Breast epithelium (tissue), 4 donors: ENCODE measurements at places on chromosomes 12 and 14. TPM values are rescaled to one million over a fixed set of nuclear protein-coding genes. Genes with fewer than 3 reads are reported as not detected.

OAS2 gene
- 6.2 TPM for total RNA-seq

GRCh38 chr14:71597287-71597920 is 334.8 kb upstream of the RGS6 start:
- DNase-seq: no peak
- H3K27ac ChIP-seq: no peak overlapping the region
- H3K36me3 ChIP-seq: no peaks in the 10 kb centered on the region
- H3K4me3 ChIP-seq: no peak overlapping the region

- no peak for DNase-seq
- H3K4me1 ChIP-seq: no peaks in the 10 kb centered on the region
- H3K4me3 ChIP-seq: no peak overlapping the region
- no peak overlapping the region for H3K27ac ChIP-seq
These were observed 163.0 kb upstream of the NRXN3 start for GRCh38 chr14:78007160-78007559.

DNA sequence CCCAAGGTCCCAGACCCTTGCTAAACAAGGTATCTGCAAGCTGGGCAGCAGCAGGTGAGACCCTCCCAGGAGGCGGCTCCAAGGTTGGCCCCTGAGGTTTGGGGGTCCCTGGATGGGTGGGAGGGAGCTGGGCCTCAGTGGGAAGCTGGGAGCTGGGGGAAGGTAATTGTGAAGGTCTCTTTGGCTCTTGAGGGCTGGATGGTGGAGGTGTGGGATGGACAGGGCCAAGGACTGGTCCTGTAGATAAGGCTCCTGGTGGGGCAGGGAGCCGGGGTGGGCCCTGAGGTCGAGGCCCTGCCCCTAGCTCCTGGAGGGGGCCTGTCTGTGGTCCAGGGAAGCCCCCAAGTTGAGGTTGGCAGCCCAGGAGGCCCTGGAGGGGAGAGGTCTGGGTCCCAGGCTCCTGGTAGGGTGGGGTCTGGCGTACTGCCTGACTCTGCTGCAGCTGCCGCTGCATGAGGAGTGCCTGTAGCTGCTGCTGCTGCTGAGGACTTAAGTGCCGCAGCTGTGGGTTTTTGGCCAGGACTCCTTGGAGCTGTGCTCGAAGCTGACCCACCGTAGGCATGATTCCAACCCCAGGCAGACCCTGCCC is 13.1 kb upstream of the PRKAG1 start:
- H3K4me1 ChIP-seq: no peaks in the 10 kb centered on the region
- no peak overlapping the region for H3K27ac ChIP-seq
- no peaks in the 10 kb centered on the region for H3K27me3 ChIP-seq
- H3K36me3 ChIP-seq: peaks cover 6% of the 10 kb centered on the region
- DNase-seq: no peak

RDH16 gene
- 0.48 TPM for total RNA-seq

LRRIQ1 gene
- 0.16 TPM for total RNA-seq

DNA sequence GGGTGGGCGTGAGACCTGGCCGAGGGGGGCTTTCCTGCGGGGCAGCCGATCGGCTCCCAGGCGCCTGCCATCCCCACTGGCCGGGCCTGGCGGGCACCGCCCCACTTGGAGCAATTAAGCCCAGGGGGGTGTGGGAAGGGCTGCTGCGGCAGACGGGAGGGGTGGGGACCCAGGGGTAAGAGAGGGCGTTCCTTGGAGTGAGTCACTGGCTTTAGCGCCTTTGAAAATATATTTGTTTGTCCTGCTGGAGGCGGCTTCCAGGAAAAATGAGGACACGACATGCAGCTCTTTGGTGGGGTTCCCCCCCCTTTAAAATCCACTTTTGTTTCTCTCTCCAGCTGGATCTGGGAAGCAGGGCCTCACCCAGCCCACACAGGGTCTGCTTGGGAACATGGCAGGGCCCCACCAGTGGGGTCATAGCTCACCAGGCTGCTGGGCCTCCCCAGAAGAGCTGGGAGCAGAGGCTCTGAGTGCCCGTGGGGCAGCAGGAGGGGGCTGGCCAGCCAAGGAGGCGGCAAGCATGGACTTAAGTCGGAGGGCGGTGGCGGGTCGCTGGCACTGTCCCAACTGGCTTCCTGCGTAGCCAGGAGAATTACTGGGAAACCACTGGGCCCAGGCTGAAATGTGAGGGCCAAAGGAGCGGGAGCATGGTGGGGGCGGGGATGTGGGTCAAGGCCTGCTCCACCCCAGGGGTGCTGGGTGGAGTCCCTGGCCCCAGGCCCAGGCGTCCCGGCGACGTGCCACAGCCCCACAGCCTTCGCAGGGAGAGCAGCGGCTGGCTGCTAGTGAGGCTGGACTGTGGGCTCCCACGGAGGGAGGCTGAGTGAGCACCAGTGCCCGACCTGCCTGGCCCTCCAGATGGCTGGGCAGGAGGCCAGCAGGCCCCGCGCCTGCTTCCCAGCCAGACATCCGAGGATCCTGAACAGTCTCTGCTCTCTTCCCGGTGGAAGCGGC is 128.0 kb downstream of the RFLNA start:
- peak overlapping the region; percentile 35 for H3K4me3 ChIP-seq
- H3K4me1 ChIP-seq: peaks cover 17% of the 10 kb centered on the region
- DNase-seq: peak; percentile 90

DNA sequence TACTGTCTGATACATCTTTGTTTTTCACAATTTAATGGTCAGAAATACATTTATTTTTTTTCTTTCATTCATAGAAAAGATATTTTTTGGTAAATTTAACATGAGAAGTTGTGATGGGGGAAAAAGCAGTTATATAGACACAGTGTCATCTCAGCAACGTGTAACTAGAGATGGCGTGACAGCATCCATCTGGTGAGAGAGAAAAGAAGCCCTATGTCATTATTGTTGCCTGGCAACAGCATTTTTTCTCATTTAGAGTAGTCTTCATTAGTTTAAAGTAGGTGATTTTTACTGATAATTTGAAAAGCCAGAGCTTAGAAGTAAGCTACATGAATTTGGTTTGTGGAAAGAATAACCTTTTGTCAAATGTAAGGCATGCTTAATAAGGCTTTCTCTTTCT is 128.6 kb downstream of the ACSS3 start:
- no peaks in the 10 kb centered on the region for H3K4me1 ChIP-seq
- no peak for DNase-seq
- no peak overlapping the region for H3K27ac ChIP-seq
- H3K4me3 ChIP-seq: no peak overlapping the region

KRT2 gene
- not detected for total RNA-seq

DNA sequence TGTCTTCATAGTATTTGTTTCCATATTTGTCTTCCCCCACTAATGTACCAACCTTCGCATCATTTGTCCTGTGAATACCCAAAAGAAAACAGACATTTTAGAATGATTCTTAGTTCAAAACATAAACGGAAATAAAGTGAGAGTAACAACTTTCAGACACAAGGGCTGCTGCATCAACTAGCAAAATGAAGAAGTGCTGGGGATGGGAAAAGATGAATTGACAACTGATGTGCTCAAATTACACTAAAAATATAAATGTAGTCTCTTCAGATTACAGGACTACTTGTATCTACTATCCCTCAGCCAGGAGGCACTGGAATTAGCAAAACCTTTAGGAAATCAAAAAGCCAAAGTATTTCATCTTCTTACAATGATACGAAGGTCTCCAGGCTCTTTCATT is 743 bp downstream of the NDUFA12 start:
- peak overlapping the region; percentile 81 for H3K27ac ChIP-seq
- no peaks in the 10 kb centered on the region for H3K36me3 ChIP-seq
- no peaks in the 10 kb centered on the region for H3K4me1 ChIP-seq
- DNase-seq: no peak

DNA sequence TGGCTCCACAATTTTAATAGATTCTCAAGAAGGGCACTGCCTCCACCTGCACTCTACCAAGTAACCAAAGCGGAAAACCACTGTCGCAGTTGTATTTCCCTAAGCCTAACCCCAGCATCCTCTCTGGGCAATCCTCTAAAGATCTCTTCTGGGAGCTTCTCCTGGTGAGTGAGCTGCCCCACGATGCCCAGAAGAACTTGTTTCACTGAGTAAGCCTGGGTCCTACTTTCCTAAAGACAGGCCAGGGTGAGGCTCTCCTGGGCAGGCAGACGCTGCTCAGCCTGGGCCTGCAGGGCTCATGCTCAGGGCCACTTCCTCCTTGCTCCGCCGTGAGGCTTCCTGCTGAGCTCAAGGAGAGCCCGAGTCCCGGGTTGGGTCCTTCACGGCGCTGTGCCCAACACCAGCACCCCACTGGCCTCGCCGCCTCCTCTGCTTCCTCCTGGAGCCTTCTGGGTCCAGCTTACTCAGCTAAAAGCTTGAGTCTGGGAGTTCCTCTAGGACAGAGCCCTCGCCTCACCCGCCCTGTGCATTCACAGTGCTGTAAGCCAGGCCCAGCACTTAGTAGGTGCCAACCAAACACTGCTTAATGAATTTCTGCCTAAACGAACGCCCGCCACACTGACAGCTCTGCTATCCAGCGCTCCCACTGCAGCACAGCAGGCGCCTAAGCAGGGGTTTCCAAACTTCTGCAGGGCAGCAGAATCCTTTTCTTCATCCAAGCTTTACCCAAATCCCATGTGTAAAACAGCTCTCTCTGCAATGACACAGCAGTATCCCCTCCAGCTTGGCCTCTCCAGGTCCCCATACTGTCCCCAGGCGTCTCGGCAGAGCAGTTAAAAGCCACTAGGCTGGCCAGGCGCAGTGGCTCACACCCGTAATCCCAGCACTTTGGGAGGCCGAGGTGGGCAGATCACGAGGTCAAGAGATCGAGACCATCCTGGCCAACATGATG is 5.7 kb downstream of the RAB35 start:
- DNase-seq: no peak
- no peaks in the 10 kb centered on the region for H3K27me3 ChIP-seq
- H3K27ac ChIP-seq: peak overlapping the region; percentile 40
- H3K36me3 ChIP-seq: no peaks in the 10 kb centered on the region

DNA sequence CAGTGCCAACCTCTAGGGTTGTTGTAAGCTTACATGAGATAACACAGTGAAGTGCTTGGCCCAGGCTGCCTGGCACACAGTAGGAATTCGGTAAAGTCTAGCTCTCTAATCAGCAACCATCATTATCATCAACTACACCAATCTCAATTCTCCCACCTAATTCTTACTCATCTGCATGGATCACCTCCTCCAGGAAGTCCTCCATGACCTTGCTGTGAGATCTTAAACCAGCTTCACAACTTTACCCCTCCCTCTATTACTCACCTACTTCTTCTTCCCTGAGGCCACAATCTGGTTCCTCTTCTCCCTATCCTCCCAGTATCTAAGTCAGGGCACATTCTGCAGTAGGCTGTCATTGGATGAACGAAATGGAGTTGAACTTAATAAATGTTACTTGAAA is 67.3 kb downstream of the GSC start:
- no peak overlapping the region for H3K27ac ChIP-seq
- no peaks in the 10 kb centered on the region for H3K4me1 ChIP-seq
- no peak overlapping the region for H3K4me3 ChIP-seq
- DNase-seq: no peak
- H3K36me3 ChIP-seq: no peaks in the 10 kb centered on the region

- H3K4me3 ChIP-seq: no peak overlapping the region
- H3K27me3 ChIP-seq: no peaks in the 10 kb centered on the region
- no peak for DNase-seq
- H3K36me3 ChIP-seq: no peaks in the 10 kb centered on the region
- H3K4me1 ChIP-seq: no peaks in the 10 kb centered on the region
These were observed 209.7 kb downstream of the ATXN7L3B start for GRCh38 chr12:74747305-74747704.

DNA sequence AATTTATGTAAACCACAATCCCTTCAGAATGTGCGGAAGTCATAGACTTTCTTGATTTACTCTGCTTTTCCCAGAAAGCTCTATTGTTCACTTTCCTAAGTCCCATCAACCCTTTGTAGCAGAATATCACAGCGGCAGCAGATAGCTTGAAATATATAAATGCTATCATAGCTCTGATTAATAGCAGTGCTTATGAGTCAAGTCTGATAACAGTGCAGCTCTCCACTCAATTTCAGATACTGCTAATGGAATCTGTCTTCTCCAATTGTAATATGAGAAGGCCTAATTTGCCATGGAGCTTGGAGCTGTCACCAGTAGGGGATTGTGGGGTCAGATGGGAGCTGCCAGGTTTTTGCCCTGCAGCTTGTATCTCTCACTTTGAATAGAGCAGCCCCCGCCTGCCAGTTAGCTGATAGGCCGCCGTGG is 10.9 kb downstream of the TMEM260 start:
- no peaks in the 10 kb centered on the region for H3K36me3 ChIP-seq
- H3K4me3 ChIP-seq: no peak overlapping the region
- no peaks in the 10 kb centered on the region for H3K27me3 ChIP-seq
- no peak overlapping the region for H3K27ac ChIP-seq
- H3K4me1 ChIP-seq: no peaks in the 10 kb centered on the region

GRCh38 chr12:95790033-95790916 is at the start of gene NTN4:
Gene NTN4 (minus strand): TSS chr12:95790764. CDS start chr12:95790309, 455 bp downstream.
- H3K36me3 ChIP-seq: no peaks in the 10 kb centered on the region
- H3K4me3 ChIP-seq: peak within 1 kb of the TSS; percentile 88
- H3K27me3 ChIP-seq: no peaks in the 10 kb centered on the region
- H3K4me1 ChIP-seq: no peaks in the 10 kb centered on the region

GRCh38 chr12:101280006-101280505 is at the start of gene UTP20:
Gene UTP20 (plus strand): TSS chr12:101280105. CDS start chr12:101280283, 178 bp downstream.
- H3K27ac ChIP-seq: peak within 1 kb of the TSS; percentile 8
- DNase-seq: peak; percentile 89
- H3K4me1 ChIP-seq: no peaks in the 10 kb centered on the region
- no peaks in the 10 kb centered on the region for H3K27me3 ChIP-seq
- H3K4me3 ChIP-seq: peak within 1 kb of the TSS; percentile 96

DNA sequence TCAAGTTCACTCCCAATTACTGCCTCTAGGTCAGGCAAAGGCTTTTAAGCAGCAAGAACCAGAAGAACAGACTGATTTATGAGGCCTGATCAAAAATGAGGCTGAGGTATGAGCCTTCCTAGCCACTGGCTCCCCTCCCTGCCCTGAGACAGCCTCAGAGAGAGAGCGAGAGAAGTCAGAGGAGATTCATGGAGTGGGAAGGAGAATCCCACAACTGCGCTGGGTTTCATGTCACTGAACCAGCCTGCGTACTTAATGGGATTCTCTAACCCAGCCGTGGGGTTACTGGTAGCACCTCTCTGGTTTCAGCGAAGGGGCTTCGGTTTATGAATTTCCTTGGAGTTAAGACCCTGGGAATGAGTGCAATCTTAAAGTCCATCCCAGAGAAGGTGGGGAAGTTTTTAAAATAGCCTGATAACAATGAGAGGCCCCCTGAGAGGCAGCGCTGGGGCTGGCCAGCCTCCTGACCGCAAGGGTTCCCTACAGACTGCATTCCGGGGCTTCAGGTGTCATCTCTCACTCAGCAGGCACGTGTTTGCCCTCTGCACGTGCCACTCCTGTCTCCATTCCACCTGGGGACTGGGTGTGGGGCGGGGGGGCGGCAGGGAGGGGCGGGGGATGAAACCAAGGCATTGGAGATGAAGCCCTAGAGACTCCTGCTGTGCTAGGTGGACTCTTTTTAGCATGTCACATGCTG is 6.1 kb upstream of the GPRC5A start:
- no peaks in the 10 kb centered on the region for H3K36me3 ChIP-seq
- no peak overlapping the region for H3K4me3 ChIP-seq
- no peak overlapping the region for H3K27ac ChIP-seq
- DNase-seq: no peak
- H3K4me1 ChIP-seq: no peaks in the 10 kb centered on the region

DNA sequence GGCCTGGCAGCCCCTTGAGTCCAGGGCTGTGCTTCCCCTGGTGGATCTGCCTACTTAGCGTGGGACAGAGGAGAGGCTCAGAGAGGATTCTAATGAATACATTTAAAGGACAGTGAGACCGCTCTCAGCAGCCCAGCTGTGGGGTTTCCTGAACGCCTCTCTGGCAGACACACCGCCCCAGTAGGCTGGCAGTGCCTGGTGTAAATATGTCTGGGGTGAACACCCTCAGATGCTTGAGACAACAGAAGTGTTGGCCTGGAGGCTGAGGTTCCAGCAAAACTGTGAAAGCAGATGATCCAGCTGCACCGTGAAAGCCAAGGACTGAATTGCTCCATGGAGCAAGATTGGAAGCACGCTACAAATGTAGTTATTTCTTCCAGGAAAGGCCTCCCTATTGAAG is 55.1 kb downstream of the LRRC74A start:
- no peak for DNase-seq
- no peak overlapping the region for H3K27ac ChIP-seq
- H3K36me3 ChIP-seq: no peaks in the 10 kb centered on the region
